ENCODE measurements at places on chromosomes 16 and 17.

DNA sequence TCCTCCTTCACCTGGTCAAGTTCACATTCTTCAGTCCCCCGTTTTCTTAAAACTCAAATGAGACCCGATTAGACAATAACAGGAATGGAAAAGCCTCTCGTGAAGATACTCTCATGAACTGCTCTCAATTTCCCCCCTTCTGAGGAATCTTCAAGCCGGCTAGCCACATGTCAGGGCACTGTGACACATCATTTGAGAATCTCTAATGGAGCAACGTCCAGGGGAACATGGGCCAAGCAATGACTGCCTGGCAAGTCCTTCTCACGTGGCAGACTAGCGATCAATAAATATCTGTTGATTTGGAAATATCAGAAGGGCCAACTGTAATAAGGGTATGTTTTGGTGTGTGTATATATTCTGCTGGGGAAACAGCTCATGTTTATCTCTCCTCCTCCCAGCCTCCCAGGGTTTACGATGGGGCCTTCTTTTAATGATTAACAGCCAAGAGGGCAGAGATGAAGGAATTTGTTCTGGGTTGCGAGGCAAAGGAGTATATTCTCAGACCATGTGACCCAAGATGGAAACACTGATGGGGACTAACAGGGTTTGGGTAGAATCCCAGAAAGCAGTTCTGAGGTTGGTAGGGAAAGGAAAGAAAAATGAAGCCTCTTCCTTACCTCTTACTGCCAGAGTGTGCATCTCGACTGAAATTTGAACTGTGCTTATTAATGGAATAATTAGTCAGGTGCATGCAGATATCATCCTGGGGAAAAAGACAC is 21.4 kb downstream of the TTLL6 start:
- no peak for DNase-seq

- DNase-seq: no peak
Measured at GRCh38 chr16:49343291-49343690, 30.3 kb upstream of the C16orf78 start.

- peak; percentile 62 for DNase-seq
Measured at GRCh38 chr16:89363621-89364393, 126.6 kb downstream of the ANKRD11 start.

DNA sequence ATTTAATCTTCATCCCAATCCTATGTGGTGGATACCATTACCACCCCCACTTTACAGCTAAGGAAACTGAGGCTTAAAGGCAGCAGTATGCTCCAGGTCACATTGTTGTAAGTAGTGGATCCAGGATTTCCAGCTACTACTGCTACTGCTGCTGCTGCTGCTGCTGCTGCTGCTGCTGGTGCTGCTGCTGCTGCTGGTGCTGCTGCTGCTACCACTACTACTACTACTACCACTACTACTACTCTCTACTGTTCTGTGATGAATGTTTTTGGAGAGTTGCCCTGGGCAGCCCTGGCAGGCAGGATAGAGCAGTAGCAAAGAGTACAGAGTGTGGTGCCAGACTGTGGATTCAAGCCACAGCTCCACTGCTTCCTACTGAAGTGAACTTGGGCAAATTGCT is 49.3 kb upstream of the SLC12A3 start:
- DNase-seq: no peak

DNA sequence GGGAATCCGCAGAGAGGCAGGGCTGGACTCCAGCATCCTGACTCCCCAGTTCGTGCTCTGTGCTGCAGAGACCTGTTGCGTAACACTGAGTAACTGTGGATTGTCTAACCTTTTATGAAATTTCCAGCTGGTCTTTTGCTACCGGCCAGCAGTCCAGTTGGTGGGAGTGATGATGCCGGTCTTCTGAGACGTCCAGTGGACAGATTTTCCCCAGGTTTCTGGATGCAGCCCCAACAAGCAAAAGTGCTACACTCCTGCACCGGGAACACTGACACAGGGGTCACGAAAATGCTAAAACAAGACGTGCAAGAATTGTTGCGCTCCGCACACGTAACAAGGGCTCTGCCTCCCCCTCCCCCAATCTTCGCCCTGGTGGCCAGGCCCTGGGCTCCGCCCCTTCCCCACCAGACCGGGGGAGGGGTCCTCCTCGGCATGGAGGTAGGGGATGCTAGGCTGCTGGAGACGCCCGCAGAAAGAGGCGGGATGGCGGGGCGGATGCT is 701 bp upstream of the MRC2 start:
- DNase-seq: no peak

DNA sequence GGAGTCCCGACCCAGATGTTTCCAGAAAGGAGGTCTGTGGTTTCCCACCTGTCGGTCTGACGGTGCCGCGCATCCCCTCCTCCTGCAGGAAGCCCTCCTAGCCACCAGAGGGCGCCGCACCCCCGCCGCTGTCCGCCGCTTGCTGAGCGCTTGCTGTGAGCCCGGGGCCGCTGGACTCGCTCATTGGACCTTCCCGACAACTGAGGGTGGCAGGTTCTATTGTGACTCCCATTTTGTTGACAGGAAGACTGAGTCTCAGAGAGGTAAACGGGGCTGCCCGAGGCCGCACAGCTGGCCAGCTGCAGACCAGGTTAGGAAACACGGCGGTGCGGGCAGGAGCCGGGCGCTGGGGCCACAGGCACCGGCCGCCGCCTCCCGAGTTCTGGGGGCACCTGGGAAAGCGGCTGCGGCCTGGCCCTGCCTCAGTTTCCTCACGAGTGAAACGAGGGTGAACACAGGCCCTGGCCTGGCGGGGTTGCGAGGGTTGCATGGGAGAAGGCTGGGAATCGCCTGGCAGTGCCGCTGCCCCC is 191.1 kb upstream of the CIBAR2 start:
- no peak for DNase-seq

GRCh38 chr17:6105649-6106007 is 35.4 kb downstream of the WSCD1 start:
- DNase-seq: no peak

DNA sequence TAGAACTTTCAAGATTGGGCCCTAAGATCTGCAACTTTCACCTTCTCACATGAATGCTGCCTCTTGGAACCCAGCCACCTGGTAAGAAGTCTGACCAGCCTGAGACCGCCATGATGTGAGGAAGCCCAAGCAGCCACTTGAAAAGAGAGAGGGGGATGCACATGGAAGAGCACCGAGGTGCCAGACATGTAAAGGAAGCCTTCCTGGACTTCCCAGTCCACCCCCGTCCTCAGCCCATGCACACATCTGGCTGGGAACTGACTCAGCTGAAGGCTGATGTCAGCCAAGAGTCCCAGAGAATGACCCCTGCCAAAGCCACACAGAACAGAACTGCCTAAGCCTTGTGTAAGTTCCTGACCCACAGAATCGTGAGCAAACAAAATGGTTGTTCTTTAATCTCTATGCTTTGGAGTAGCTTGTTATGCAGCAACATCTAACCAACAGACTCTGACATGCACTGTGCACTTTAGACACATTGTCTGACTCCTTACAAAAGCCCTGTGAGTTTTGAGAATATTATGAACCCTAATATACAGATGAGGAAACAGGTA is 86.7 kb downstream of the RMI2 start:
- DNase-seq: no peak

GRCh38 chr16:82630688-82631087 is 3.9 kb downstream of the CDH13 start:
- DNase-seq: no peak

DNA sequence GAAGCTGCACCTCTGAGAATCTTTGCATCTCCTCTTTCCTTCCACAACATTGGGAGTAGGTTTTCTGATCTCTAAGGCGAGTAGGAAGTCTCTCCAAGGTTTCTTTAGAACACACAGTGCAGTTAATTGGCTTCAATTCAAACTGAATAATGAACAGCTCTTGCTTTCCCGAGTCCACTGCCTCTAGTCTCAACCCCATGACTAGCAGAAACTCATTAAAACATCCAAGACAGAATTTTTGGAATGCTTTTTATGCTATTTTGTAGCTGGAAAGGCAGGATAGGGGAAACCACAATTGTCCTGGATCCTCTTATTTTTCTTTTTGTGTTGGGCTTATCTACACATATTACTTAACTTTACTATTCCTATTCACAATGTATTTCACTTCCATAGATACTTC is 206.6 kb downstream of the CDH8 start:
- no peak for DNase-seq

GRCh38 chr17:8141045-8141444 is 11.2 kb downstream of the PER1 start:
- no peak for DNase-seq

DNA sequence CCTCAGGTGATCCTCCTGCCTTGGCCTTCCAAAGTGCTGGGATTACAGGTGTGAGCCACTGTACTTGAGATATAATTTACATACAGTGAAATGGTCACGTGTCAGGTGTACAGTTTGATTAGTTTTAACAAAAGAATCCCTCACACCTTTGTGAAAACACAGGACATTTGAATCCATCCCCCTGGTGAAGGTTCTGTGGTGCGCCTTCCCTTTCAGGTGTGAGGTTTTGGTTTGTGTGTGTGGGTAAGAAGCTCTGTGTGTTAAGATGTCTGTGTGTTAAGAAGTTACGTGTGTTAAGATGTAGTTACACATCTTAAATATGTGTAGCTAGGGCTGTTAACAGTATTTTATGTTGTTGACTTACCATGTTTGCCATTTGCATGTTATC is 4.4 kb downstream of the SEC14L1 start:
- DNase-seq: no peak

GRCh38 chr17:40547785-40548478 is 17.3 kb downstream of the CCR7 start:
- no peak for DNase-seq

GRCh38 chr17:66778531-66779236 is 56.2 kb upstream of the CACNG5 start:
- DNase-seq: no peak

All from smooth muscle cell of the brain vasculature (primary cell).